ENCODE measurements at places on chromosomes 1 and 21.

- no peak for DNase-seq
Measured at GRCh38 chr1:223198628-223198965, 55.5 kb upstream of the TLR5 start.

DNA sequence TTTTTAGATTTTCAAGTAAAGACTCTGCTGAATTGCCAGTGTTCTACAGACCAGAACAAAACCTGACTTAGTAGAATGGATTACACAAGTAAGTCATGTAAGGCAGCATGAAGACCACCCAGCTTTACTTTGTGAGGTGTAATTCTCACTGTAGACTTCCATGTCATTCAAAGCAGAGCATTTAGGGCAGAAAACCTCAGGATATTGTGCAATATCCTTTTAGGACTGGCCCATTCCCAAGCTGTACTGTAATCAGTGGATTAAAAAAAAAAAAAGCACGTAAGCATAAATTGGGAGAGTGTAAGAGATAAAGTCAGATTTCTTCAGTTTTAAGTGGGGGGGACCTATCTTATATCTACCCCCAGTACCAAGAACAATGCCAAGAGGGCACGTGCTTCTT lies 380.5 kb upstream of the PRMT6 start:
- DNase-seq, result no peak

DNA sequence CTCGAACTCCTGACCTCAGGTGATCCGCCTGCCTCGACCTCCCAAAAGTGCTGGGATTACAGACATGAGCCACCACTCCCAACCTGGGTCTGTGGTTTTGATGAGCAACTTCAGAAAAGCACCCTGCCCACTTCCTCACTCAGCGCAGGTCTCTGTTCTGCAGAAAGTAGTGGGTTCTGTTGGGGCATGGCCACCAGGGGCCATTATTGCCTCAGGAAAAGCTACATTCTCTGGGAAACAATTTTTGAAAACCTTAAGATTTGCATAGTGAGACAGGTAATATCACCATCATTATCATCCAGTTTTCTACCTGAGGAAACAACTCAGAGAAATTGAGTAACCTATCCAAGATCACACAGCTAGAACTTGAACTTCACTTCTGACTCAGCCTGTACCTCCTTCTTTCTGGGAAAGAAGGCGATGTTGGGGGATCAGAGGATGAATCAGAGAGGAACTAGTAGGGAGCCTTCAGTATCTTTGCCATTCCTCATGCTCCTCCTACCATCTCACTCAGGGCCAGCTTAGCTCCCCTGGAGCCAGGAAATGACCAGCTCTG lies 7.1 kb upstream of the NES start:
- peak; percentile 47 for DNase-seq

DNA sequence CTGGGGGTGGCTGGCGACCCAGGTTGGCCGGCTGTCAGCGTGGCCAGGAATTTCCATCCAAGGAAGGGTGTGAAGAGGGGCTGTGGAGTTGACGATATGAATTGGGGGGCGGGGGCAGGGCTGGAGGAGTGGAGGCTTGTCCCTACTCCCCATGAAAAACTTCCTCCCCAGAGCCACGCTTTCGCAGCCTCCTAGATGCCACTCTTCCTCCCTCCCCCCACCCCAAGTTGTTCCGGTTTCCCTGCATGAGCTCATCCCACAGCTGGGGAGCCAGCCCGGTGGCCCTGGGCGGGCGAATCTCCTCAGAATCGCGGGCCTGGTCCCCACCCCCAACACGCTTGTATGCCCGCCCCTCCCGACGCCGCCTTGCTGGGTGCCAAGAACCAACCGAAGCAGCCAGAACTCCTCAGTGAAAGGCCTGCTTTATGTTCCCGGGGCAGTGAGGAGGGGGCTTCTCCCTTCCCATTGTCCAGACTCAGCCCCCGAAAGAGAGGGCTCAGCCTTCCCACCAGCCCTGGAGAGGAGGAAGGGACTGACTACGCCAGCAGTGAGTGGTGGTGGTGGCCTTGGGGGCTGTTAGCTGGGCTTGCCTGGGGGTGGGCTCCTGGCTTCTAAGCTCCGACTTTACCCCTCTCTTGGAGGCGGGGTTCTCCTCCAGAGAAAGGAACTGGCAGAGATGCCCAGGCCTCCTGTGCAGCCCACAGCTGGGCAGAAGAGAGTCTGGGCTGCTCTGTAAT lies 1.8 kb upstream of the CSMD2 start:
- DNase-seq, result no peak

- DNase-seq, result no peak
Measured at GRCh38 chr1:88873737-88874349, 17.5 kb downstream of the GTF2B start.

DNA sequence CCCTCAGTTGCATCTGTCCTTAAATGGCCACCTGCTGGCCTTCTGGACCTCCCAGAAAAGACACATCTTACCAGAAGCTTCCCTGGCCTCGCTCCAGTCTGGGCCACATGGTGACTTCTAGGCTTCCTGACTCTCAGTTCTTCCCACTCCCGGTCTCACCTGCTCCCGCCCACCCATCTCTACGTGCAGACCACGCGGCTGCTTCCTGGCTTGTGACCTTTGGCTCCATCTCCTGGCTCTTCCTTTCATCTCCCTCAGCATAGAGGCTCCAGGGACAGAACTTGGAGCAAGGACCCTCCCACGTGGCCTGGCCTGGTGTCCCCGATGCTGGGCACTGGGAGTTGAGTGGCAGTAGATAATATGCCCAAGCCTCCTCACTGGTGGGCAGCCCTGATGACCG lies 124.9 kb upstream of the IRF2BP2 start:
- DNase-seq, result no peak

DNA sequence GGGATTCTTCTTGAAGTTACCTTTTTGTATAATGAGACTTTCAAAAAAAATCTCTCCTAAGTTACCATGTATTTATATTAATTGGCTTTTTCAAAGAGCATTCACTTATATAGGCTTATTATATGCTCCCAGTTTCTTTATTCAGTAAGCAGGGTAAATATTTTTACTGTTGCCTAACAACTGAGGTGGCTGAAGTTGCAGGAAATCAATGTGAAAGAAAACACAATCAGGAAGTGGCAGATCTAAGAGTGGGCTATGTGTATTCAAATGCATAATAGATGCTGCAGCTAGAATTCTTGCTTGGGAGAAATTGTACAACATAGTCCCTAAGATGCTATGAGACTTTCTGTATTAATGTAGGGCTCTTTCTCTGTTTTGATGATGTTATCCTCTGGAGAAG lies 606.9 kb downstream of the NUF2 start:
- no peak for DNase-seq

All from Jurkat, Clone E6-1 (cell line).